ENCODE measurements at places on chromosomes 2 and 18. TPM values are rescaled to one million over a fixed set of nuclear protein-coding genes. Genes with fewer than 3 reads are reported as not detected.

- DNase-seq = no peak
Measured at GRCh38 chr2:74031221-74031620, 46.5 kb downstream of the TET3 start.

DNA sequence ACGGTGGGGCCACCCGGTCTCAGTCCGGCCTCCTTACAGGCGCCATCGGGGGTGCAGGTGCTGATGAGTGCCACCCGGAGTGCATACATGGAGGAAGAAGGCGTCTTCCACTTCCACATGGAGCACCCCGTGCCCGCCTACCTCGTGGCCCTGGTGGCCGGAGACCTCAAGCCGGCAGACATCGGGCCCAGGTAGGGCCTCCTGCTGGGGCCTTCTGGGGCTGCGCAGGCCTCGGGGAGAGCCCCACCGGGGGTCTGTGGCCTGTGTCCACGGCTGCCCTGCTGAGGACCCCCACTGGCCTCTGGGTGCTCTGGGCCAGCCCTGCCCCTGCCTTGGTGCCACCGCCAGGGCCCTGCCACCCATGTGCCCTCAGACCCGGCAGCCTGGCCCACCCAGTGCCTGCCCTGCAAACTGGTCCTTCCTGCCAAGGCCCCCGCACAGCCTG, 4.8 kb downstream of the RNPEPL1 start:
- no peak for DNase-seq

- DNase-seq = no peak
Measured at GRCh38 chr2:137638932-137639331, 325.3 kb upstream of the HNMT start.

Gene ALKAL2
- total RNA-seq = 16.3 TPM

DNA sequence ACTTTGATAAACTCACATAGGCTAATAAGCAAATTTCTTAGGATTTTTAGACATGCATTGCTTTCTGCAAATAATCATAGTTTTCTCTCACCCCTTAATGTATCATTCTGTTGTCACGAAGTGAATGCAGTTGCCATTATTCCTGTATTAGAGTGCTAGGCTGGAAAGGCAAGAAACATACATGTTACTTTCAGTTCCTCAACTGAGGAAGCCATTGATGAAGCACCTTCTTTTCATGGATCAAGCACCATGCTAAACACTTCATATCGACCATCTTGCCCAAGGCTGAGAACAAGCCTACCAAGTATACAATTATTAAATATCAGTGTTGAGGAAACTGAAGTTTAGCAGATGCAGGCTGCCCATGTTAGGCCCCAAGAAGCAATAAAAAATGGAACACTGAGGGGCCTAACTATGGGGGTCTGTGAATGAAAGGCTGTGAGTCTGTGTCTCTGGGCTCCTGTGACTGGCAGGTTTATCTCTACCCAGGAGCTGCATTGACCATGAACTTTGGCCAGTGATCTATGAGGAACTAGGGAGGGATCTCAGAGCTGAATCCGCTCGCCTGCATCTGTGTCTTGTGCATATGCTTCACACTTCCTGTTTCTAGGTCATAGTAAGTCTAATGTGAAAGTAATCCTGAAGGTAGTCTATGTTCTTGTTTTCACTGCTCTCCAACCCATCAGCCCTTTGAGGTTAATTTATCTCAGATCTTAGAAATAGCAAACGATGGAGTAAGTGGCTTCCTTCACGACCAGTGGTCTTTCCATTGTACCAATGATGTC, 16.0 kb upstream of the TSPYL6 start:
- DNase-seq = no peak

Gene STARD6
- total RNA-seq = not detected

DNA sequence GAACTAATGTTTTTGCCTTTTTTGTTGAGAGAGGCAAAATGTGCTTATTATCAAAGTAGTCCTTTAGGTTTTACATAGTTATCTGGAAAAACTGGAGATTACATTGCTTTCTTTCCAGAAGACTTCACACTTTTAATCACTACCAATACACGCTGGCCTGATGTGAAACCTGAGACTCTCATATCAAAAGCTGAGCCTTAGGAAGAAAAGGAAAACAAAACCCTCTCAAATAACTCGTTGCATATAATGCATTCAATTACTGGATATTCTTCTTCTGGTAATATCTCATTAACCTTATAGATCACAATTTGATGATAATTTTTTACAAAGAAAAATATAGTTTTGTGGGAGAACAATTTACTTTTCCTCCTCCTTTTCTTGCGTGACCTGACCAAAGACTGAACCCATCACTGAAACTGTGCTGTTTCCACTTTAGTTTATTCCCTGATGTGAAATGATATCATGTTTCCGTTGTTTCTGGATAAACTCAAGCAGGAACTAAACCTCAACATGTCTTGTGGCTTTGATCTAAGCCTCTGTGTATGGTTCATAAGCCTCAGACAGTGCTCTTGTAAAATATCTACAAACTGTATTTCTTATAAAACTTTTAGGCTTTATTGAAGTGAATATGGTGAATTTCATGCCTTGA, 332.4 kb downstream of the GULP1 start:
- no peak for DNase-seq

DNA sequence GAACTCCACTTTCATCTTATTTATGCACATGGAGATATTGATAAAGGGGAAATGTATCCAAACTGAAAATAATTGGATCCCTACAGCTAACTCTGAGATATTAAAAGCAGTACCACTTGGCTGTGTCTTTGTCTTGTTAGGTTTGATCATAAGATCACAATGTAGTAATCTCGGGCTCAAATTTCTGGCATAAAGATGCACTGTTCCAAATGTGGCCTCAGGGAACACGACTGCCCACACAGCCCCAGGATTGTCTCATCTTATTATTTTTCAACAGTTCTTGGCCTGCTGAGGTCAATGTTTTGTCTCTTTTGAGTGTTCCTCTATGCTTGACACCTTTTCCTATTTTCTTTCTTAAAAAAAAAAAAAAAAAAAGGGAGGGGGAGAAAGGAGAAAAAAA, 114.1 kb downstream of the GBX2 start:
- DNase-seq = no peak

DNA sequence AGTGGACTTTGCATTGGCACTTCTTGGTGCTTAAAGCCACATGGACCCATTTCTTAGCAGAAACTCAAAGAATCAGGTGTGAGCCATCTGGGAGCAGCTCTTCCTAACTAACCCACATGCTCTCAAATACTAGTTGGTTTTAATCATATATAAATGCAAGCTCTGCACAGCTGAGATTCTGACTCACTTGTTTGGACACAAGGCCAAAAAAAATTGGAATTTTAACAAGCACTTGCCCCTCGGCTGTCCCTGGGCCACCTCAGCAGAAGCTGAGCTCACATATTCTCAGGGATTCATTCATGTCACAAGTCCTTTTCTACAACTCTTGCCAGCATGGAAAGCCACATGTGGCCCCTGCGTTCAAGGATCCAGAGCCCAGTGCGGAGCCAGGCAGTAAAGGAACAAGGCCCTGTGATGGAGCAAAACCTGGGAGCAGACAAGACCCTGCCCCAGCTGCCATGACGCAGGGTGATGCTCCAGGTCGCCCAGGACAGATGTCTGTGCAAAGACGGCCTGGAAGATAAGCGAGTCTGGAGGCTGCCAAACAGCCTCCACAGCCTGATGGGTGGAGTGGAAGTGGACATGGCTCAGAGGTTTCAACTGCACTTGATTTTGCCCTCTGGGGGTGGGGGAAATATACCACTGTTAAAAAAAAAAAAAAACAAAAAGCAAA, 266.5 kb downstream of the EIPR1 start:
- DNase-seq = no peak

- no peak for DNase-seq
Measured at GRCh38 chr18:24559526-24559925, 99.1 kb downstream of the HRH4 start.

DNA sequence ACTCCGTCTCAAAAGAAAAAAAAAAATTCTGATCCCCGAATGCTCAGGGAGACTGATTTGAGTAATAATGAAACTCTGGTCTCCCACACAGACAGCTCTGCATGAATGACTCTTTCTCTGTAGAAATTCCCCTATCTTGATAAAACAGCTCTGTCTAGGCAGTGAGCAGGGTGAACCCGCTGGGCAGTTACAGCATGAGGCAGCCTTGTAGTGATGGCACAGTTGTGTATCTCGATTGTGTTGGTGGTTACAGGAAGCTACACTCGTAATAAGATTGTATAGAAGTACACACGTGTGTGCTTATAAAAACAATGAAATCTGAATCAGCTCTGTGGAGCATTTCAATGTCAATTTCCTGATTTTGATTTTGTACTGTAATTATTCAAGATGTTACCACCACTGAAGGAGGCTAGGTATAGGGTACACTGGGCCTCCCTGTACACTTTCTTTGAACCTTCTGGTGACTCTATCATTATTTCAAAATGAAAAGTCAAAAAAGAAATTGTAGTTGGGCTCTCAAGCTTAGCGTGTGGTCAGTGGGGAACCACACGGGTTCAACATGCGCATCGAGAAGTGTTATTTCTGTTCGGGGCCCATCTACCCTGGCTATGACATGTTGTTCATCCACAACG, 34.9 kb upstream of the ATP8B1 start:
- DNase-seq = peak; percentile 17

Gene TEKT4
- total RNA-seq = not detected

Gene ZNF385B
- total RNA-seq = not detected

Gene DHX57
- total RNA-seq = 18.5 TPM

Gene EML6
- total RNA-seq = 0.25 TPM

DNA sequence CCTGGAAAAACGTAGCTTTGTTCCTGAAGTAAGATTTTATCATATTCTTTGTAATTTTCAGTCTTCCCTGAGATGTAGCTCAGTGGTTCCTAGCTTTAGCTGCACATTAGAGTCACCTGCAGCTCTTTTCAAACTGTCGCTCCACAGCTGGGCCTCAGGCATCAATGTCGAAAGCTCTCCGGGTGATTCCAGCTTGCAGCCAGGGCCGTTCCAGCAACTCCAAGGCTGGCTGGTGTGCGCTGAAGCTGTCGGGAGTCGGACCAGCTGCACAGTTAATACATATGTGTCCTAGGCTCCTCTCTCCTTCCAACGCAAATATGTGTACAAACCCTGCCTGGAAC, 609 bp upstream of the ZNF2 start:
- no peak for DNase-seq

Gene MARCHF4
- total RNA-seq = not detected

Gene TUBB8B
- not detected for total RNA-seq

Gene HAAO
- total RNA-seq = 5.8 TPM

- DNase-seq = no peak
Measured at GRCh38 chr18:7512348-7512747, 54.8 kb upstream of the PTPRM start.

- no peak for DNase-seq
Measured at GRCh38 chr18:49841236-49842217, 28.2 kb upstream of the ACAA2 start.

Gene OR6B2
- not detected for total RNA-seq

- DNase-seq = no peak
Measured at GRCh38 chr2:99822474-99823207, 319.7 kb downstream of the AFF3 start.

Gene GPR39
- not detected for total RNA-seq

GRCh38 chr2:226703514-226703913, 96.1 kb downstream of the IRS1 start:
- DNase-seq = no peak

DNA sequence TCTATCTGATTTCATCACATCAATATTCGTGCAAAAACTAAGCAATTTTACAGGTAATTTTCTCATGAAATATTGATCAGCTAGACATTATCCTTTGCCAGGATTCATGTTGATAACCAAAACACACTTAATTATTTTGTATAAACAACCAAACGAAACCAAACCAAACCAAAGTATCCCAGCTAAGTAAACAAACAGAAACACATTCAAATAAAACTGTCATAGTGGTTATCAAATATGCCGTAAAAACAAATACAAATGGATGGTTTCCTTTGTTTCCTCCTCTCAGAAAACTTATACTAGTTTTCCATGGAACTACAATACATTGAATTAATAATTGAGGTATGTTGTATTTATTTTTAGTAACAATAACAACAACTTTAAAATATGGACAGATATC, 777.4 kb downstream of the DSC3 start:
- no peak for DNase-seq

DNA sequence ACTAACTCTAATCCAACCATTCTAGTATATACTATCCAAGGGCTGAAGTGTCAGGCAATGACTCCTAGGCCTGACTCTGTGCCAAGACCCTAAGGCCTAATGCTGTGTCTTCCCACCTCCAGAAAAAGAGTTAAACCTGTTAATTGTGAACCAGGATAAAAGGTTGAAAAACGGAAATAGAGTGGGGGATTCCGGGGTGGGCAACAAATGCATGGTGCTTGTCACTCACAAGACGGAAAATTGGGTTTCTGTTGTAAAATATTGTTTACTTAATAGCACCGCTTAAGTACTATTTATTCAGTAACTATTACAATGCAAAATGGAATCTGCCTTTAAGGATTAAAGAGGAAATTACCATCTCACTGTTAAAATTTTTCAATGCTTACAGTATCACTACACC, 3.2 kb downstream of the STK17B start:
- no peak for DNase-seq
